ENCODE measurements at places on chromosomes 11 and 22.
A peak's percentile ranks its signal among the peaks of the same experiment; 100 is the strongest.

GRCh38 chr22:20021196-20022181 is 579 bp downstream of the TANGO2 start:
- DNase-seq, result peak; percentile 31

- DNase-seq, result no peak
Measured at GRCh38 chr11:15062599-15062998, 10.8 kb upstream of the CALCB start.

- DNase-seq, result no peak
Measured at GRCh38 chr22:20579273-20580120, 72.1 kb downstream of the MED15 start.

DNA sequence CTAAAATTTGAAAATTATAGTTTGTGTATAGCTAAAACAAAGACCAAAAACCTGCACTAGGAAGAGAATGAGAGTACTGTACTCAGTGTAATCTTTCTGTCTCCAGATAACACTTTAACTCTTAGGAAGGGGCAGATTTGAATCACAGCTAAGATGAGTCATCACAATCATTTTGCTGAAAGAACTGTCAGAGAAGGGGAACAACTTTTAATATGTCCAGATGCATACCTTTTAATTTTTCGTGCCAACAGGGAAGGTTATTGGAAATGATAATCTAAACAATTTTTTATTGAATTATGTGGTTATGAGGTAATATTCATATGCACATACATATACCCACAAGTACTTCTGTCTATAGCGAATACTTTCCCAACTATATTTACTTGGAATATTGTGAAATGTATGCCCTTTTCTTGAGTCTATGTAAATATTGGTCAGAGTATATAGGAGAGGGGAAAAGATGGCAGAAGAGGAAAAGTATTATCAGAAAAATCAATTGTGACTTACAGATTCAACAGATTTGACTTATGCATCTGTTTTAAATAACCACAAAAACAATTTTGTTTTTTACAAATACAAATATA is 51.1 kb upstream of the MUC15 start:
- no peak for DNase-seq

GRCh38 chr22:46259374-46259773 is 3.8 kb downstream of the PKDREJ start:
- no peak for DNase-seq

GRCh38 chr11:121445071-121445768 is 6.9 kb upstream of the SORL1 start:
- no peak for DNase-seq

- no peak for DNase-seq
Measured at GRCh38 chr22:47394504-47395440, 632.3 kb downstream of the TBC1D22A start.

DNA sequence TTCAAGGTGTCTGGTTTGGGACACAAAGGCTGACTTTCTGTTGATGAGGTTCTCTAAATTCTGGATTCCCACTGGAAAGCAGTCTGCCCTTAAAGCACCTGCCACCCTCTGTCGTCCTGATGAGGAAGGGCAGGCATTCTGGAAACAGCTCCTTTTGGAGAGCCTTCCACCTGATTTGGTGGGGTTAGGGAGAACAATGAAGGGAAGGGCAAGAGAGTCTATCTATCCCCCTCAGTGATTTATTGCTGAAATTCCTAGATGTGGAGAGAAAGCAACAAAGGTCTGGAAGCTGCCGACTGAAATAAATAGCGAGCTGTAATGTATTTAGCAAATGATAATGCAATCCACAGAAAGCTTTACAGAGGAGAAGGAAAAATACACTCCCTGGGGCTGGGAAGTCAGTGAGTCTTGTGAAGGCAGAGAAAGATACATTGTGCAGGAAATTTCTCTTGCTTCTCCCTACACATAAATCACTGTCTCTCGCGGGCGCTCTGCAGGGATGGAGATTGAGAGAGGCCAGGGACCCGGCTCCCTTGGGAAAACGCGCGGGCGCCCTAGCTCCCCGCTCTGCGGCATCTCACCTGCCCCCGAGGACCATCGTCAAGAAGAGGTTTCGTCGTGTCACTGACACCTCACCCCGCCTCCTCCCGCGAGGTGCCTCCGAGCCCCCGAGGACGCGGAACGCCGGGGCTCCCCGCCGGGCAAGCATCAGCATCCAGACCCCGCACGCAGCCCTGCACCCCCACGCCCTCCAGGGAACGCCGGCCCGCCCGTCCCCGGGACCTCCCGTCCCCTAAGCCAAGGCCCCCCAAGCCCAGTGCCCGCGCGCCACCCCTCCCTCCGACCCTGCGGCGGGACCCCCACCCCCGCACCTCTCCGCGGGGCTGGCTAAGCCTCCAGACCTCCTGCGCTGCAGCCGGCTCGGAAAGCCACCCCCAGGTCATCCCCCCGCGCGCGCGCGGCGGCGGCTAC is 673 bp downstream of the CDON start:
- peak; percentile 44 for DNase-seq

GRCh38 chr22:33476206-33476605 is 418.0 kb upstream of the SYN3 start:
- DNase-seq, result no peak

DNA sequence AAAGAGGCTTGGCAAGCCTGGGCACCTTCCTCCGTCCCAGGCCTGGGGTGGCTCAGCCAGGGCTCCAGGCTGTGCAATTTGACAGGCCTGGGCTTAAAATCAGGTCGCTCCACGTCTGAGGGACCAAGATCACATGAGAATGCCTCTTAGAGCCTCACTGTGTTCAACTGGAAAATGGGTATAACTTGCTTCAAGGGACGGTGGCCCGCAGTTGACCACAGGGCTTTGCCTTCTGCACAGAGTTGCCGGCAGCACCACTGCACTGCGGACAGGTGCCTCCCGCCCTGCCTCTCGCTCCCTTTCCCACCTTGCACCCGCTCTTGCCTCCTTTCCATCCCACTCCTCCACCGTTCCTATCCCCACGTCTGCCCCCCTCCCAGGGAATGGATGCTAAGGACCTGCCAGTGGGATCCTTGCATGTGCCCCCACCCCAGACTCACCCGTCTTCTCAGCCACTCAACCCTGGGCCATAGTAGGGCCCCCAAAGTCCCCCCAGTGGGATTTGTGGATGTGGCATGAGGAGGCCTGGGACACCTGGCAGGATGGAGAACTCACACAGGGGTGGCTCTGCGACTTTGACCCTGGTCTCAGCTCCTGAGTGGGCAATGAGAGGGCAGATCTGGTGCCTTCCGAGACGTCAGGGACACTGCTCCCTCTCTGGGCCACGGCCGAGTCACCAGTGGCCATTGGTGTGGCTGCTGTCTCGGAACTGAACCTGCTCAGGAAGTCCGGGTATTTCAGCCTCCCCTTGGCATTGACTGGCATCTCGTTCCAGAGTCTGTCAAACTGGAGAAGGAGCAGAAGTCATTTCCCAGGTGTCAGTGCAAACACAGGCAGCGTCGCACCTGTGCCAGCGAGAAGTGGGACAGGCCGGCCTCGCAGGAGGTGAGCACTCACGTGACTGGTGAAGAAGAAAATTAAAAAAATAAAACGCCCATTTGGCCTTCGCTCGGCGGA is 128.0 kb downstream of the MPPED1 start:
- no peak for DNase-seq

DNA sequence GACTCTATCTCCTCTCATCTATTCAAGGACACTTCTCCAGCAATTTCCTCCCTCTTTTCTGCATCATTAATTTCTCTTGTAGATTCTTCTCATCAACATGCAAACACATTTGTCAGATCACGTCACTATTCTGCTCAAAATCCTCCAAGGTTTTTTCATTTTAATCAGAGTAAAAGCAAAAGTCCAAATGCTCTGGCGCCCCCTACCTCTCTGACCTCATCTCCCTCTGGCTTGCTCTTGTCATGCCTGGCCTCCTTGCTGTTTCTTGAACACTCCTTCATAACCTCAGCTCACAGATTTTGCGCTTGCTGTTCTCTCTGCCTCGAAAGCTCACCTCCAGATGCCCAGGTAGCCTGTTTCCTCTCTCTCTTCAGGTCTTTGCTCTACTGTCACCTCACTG is 22.4 kb downstream of the RTCB start:
- peak; percentile 24 for DNase-seq

DNA sequence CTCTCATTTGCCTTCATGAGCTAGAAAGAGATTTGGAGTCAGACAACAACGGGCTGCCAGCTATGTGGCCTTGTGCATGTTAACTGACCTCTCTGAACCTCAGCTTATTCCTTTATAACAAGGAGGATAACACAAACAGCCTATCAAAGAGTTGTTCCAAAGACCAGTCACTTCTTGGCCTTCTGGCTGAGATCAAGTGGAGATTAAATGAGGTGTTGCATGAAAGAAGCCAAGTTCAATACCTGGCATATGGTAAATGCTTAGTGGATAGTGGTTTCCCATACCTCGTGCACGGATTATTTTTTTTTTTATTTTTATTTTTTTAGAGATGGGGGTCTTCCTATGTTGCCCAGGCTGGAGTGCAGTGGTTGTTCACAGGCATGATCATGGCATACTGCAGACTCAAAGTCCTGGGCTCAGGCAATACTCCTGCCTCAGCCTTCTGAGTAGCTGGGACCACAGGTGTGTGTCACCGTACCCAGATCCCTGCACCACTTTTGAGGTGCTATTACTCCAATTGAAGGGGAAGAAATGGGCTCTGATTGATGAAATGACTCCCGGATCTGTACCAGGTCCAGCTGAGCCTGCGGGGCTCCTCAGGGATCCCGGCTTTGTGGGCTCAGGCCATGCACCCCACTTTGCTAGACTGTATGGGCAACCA is 4.9 kb downstream of the LGALS1 start:
- no peak for DNase-seq

- DNase-seq, result no peak
Measured at GRCh38 chr11:131195661-131196517, 174.5 kb upstream of the NTM start.

- DNase-seq, result no peak
Measured at GRCh38 chr22:20918663-20919218, 1.5 kb downstream of the CRKL start.

Data from activated T-cell treated with anti-CD3 and anti-CD28 coated beads, Interleukin-2, amount 50 U/mL, for 72 hours (primary cell).